AG08395 (cell line): ENCODE measurements at places on chromosomes 2 and 18.

DNA sequence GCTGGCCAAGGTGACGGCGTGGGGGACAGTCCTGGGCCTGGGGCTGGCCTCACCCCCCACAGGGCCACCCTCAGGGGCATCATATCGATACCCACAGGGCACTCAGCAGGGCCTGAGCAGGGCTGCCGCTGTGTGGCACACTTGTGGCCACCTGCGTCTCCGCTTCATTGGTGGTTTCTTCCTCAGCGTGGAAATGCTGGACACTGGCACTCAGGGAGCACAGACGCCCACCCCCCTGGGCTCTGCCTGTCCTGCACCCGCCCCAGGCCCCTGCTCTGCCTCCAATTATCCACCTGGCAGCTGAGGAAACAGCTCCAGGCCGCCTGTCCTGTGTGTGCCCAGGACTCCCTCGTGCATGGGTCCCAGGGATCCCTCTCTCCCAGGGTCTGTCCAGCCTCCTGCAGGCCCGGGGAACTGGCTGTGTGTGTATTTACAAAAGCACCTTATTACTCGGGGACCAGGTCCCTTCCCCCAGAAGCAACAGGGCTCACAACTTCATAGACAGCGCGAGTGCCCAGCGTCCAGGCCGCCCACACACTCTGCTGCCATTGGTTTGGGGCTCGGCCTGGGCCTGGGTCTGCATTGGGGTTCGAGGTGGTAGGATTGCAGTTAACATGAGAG, 13.1 kb downstream of the CROCC2 start:
- no peak for DNase-seq

- no peak for DNase-seq
These were observed 47.4 kb upstream of the MTCL1 start for GRCh38 chr18:8657873-8658470.

GRCh38 chr2:239531456-239532241, 130.8 kb upstream of the HDAC4 start:
- no peak for DNase-seq

GRCh38 chr2:156518138-156518537, 82.0 kb downstream of the GPD2 start:
- DNase-seq = no peak

DNA sequence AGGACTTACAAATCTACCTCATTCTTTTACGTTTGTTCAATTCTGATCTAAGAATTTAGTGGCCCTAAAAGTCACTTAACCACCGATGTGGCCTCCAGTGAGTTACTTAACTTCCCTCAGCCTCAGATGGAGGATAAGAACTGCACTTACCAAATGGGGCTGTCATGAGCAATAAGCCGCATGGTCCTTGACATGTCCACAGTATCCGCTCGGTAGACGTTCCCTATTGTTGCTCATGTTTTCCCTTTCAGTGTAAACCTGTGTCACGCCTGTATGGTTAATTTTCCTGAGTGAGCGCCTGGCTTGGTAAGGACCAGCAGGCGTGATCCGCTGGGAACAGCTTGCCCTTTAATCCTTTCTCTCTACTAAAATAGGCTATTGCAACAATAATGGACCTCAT, 20.3 kb downstream of the SEC11C start:
- no peak for DNase-seq

DNA sequence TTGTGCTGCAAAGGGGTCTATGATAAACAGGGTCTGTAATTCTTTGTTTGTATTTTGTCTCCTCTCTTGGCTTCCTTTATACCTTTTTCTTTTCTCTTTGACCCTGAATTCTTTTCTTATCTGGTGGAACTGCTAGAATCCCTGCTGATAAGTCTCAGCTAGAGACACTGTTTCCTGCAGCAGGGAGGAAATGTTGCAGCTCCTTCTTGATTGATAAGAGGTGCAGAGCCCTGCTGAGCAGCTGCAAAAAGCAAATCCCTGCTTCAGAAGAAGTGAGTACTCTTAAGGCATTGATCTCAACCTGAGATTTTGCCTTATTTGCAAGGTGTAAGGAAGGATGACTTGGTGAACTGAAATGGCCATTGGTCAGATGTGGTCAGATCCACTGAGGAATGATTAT, 167.8 kb downstream of the NUP35 start:
- DNase-seq = no peak

DNA sequence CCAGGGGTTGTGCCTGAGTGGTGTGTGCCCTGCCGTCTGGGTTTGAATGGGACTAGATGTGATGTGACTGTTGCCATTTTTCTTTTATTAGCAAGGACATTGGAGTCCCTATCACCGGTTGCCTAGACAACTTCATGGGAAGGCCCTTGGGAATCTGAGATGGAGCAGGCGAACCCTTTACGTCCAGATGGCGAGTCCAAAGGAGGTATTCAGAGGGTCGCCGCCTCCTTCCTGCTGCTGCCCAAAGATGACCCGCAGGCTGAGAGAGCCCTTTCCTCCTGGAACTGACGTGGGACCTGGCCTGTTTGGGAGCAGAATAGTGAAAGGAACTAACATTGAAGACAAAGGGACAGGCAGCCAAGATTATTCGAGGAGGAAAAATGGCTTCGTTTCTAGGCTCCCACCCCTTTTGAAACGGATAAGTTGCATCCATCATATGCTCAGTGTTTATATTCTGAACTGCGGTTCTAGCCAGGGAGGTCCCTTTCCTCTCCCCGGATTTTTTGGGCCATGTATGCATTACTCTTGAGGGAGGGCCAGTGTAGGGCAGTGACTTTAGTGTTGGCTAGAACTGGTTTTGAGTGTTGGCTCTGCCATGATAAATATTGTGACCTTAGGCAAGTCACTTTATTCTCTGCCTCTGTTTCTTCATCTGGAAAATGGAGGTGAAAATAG, 673 bp downstream of the CENPO start:
- DNase-seq = peak; percentile 18

- no peak for DNase-seq
These were observed 33.5 kb upstream of the MAP4K3 start for GRCh38 chr2:39470580-39470979.

DNA sequence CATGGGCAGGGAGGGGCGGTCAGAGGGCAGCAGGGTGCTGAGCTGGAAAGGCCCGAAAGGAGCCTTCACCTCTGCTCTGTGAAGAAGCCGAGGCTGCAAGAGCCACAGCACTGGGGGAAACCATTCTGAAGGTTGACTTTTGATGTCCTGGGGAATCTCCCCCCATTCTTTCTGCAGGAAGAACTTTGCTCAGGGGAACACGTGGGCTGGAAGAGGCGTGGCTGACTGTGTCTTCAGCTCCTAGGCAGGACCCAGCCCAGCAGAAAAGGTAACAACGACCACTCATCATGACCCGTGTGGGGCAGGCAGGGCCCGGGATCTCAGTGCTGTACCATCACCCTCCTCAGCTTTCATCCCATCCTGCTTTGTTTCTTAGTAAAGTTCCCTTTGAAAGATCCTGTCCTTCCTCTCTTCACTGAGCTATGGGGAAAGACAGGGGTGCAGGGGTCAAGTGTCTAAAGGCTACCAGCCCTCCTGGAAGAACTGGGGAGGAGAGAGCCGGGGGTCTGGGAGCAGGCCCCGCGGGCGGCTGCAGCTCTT, 312.7 kb downstream of the CELF4 start:
- no peak for DNase-seq

- no peak for DNase-seq
These were observed 113.4 kb upstream of the WDSUB1 start for GRCh38 chr2:159399716-159400415.

GRCh38 chr18:54766634-54767033, 61.6 kb upstream of the RAB27B start:
- no peak for DNase-seq

- peak; percentile 4 for DNase-seq
These were observed 240.8 kb downstream of the PLCL1 start for GRCh38 chr2:198045227-198045626.

DNA sequence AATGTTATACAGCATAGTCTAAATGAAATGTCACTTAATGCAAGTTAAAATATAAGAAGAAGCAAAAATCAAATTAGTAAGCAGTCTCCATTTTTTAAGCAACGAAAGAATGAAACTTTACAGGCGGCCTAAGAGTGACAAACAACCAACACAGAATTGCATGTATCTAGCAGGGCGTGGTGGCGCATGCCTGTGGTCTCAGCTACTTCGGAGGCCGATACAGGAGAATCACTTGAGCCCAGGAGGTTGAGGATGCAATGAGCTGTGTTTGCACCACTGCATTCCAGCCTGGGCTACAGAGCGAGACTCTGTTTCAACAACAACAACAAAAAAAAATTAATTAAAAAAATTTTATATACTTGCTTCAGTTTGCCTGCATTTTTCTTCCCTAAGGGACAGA, 16.6 kb downstream of the RBMS1 start:
- no peak for DNase-seq

DNA sequence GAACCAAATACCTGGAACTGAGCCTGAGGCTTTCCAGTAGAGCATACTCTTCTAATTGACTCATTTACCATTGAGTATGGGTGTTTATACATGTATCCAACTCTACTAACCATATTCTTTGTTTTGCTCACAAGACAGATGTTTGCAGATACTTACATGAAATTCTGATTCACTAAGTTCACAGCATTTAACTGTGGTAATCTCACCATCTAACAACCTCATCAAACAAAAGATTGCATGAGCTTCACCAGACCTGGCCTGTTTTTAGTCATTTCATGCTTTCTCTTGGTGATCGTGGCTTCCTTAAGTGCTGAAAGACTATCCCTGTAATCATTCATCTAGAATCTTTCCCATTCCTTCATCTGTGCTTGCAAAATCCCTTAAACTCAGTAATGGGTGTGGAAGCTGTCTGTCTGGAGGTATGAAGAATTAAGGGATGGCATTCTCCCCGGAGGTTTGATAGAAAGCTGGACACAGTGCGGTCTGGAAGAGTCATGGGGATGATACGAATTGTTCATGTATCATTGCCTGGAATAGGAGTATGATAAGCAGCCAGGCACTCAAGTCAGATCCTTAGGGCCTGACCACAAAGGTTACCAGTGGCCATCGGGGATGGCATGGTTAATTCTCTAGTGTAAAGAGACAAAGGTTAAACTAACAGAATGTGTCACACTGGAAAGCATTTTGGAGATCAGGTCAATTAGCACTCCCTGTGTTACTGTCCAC, 42.0 kb upstream of the IL1R1 start:
- no peak for DNase-seq

GRCh38 chr18:49613141-49613640, 51.3 kb downstream of the LIPG start:
- no peak for DNase-seq
